Pulmonary artery endothelial cell (primary cell): ENCODE measurements at places on chromosomes 16 and 17. TPM values are rescaled to one million over a fixed set of nuclear protein-coding genes. Genes with fewer than 3 reads are reported as not detected.

The KRT33B gene
- not detected in 2 replicates for total RNA-seq

The ADAMTS18 gene
- 5.5 and 51.9 TPM in 2 replicates for total RNA-seq

The SMIM36 gene
- not detected in 2 replicates for total RNA-seq

The ABCC12 gene
- total RNA-seq: not detected in 2 replicates

The GRIN2C gene
- 0.07 and 0.21 TPM in 2 replicates for total RNA-seq

The TNFAIP1 gene
- 50.4 and 55.7 TPM in 2 replicates for total RNA-seq

The CLEC19A gene
- not detected in 2 replicates for total RNA-seq

The FAAP100 gene
- 17.5 and 21.7 TPM in 2 replicates for total RNA-seq

The CACNG1 gene
- not detected in 2 replicates for total RNA-seq

GRCh38 chr17:78391843-78392242, 13.4 kb downstream of the PGS1 start:
- DNase-seq: no peak

- no peak for DNase-seq
These were observed 26.8 kb upstream of the ARHGAP23 start for GRCh38 chr17:38401459-38401858.

DNA sequence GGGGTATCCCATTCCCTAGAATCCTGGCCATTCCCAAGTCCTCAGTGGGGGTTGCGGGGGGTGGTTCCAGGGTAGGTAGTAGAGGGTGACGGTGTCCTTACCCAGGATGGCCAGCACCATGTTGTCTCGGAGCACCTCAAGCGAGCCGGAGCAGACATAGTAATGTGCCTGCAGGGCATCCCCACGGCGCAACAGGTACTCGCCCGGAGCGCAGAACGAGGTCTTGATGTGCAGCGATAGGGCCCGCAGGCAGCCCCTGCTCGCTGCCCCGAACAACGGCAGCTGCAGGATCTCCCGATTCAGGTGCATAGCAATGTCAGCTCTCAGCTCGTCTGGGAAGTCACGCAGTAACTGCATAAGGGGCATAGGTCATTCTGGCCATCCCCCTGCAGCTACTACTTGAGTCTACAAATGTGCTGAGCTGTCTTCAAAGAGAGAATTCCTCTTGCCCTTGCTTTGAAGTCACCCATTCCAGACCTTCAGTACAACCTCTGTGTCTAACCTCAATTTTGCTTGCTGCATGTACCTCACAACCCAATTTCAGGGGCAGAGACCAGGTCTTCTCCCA, 11.5 kb upstream of the RAB5C start:
- no peak for DNase-seq

- no peak for DNase-seq
These were observed 51.7 kb downstream of the WNT3 start for GRCh38 chr17:46766493-46767491.

DNA sequence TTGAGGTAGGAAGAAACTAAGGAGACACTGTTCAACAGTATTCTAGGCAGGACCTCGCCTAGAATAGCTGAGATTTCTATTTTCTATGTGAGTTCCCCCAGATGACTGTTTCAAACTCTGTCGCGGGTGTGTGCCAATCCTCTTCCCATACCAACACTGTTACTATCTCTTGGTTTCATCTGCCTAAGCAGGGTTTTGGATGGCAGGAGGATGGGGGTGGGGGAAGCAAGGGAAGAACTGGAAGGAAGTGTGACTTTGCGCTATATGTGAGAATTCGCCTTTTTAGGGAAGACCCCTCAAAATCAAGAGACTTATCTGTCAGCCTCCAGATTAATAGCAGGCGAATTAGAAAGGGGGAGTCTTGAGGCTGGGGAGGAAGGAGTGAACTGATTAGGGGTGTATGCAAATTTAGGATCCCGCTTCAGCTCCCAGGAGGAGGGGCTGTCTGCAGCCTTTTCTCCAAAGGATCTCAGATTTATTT, 521 bp upstream of the G6PC3 start:
- DNase-seq: no peak

DNA sequence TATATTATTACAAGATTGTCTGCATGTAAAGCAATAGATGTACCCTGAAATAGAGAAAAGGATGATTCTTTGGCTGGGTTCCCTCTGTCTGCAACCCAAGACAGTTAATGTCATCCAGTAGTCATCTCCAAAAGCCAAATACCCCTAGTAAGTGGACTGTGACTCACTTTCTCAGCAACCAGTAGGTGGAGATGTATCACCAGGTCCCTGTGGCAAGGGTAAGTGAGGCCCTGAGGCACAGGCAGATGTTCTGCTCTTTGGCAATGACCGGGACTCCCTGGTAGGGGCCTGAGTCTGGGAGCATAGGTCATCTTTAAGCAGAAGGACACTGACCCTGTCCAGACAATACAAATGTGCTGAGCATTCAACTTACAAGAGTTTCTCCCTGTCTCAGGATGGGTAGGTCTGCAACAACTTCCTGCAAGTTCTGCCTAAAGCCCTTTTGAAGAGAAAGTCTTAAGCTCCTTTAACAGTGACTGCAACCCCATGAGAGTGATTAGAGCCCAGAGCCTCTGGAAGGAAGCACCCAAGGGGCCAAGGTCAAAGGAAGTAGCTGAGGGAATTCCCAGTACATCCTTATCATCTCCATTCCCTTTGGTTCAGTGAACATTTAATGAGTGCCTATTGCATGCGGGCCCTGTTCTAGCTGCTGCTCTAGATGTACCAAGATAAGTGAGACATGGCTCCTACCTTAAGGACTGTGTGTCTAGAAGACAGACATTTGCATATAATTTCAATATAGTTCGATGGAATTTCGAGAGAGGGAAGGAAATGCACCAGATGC, 31.9 kb downstream of the PMP22 start:
- no peak for DNase-seq

DNA sequence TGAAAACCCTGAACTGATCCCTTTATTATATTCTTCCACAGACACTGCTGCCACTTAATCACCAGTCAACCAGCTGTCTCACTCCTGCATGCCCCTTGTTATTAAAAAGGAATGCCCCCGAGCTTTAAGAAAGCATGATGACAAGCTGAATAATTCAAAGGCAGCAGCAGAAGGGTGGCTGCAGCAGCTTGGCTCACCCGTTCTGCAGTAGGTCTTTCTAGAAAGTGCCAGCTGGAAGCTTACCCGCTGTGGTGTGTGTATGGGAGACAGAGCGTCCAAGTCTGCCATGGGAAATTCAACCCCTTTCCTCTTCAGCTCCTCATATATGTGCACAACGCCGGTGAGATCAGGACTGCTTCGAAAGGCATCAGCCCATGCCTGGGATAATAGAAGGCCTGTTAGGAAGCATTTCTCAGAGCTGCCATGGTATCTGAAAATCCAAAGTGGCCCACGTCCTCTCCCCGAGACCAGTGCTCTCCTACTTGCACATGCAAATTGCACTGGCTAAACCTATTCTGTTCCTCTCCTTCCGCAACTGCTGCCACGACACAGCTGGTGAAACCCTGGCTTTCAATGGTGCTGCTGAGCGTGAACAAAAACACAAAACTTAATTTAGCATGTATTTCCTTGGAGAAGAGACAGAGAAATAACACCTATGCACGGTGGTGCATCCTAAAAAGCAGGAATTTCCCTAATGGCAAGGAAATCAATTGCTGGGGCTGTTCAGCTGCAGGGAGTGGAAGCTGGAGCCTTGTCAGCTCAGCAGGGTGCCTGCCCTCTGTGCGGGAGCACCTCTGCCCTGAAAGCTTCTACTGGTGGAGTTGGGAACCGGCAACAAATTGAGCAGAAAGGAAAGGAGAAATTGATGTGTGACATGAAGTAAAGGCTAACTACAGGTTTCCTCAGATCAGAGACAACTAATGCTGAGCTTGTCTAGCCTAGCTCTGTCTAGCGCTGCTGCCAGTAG, 47.9 kb upstream of the SREBF1 start:
- DNase-seq: no peak

- no peak for DNase-seq
These were observed 116.4 kb upstream of the NLRP1 start for GRCh38 chr17:5700745-5701144.

- DNase-seq: no peak
These were observed 31.2 kb upstream of the DNAJA2 start for GRCh38 chr16:47004652-47005051.

- no peak for DNase-seq
These were observed 13.4 kb upstream of the SULT1A1 start for GRCh38 chr16:28623172-28623711.

DNA sequence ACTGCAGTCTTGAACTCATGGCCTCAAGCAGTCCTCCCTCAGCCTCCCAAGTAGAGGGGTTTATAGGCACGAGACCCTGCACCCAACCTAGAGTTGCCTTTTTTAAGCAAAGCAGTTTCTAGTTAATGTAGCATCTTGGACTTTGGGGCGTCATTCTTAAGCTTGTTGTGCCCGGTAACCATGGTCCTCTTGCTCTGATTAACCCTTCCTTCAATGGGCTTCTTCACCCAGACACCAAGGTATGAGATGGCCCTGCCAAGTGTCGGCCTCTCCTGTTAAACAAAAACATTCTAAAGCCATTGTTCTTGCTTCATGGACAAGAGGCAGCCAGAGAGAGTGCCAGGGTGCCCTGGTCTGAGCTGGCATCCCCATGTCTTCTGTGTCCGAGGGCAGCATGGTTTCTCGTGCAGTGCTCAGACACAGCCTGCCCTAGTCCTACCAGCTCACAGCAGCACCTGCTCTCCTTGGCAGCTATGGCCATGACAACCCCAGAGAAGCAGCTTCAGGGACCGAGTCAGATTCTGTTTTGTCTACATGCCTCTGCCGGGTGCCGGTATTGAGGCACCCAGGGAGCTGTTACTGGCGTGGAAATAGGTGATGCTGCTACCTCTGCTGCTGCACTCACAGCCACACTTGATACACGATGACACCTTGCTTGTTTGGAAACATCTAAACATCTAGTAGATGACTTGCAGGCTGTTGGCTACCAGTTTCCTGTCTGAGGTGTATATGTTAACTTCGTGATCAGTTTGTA, 3.3 kb downstream of the RPL13 start:
- no peak for DNase-seq

GRCh38 chr17:51540151-51540550, 279.8 kb downstream of the UTP18 start:
- DNase-seq: no peak

DNA sequence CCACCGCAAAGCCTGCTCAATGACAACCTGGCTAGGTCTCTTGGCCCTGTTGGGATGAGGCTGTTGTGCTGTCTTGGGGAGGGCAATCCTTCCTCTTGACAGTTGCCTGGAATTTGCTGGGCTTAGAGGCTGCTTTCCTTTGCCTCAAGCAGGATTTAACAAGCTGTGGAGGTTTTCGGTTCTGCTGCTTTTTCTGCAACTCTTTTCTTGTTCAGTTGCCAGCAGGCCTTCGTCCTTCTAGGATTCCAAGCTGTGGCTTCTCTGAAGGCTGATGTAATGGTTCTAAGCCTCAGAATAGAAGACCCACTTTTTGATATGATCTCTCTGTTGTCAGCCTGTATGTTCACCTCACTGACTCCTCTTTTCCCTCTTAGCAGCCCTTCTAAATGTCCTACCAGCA, 149.5 kb upstream of the HS3ST4 start:
- no peak for DNase-seq

- no peak for DNase-seq
These were observed 29.5 kb upstream of the MYO15B start for GRCh38 chr17:75557852-75558665.

DNA sequence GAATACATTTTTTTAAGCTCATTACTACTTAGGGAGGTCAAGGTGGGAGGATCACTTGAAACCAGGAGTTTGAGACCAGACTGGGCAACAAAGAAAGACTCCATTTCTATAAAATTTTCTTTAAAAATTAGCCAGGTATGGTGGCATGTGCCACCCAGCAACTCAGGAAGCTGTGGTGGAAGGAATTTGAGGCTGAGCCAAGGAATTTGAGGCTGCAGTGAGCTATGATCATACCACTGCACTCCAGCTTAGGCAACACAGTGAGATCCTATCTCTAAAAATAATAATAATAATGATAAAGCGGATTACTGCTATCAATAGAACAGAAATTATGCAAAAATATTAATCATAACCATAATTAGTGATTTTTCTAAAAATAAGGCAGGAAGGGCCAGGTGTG, 170.3 kb downstream of the COPRS start:
- no peak for DNase-seq

GRCh38 chr16:28161626-28162025, 50.1 kb downstream of the XPO6 start:
- DNase-seq: no peak

- DNase-seq: no peak
These were observed 13.3 kb upstream of the C1QL1 start for GRCh38 chr17:44981221-44981968.

DNA sequence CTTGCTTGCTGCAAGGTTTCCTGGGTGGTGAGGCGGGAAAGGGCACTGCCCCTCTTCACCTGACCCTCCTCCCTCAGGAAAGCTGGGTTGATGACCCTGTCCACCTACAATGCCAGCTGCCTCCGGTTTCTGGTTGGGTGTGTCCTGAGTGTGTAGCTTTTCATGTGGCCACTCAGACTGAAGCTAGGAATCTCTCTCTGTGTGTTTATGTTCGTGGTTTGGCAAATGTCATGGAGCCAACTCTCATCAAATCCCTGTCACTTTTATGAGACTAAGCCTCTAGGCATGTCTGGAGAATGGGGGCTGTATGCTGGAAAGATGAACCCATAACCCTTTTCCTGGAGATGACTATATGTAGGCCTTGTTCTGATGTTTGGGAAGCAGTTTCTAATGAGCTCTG, 17.1 kb downstream of the PLEKHG4 start:
- DNase-seq: no peak

- no peak for DNase-seq
These were observed at the start of gene AOC3 for GRCh38 chr17:42850954-42851353. Gene AOC3 (plus strand): TSS chr17:42851199. CDS start chr17:42851344, 145 bp downstream.

DNA sequence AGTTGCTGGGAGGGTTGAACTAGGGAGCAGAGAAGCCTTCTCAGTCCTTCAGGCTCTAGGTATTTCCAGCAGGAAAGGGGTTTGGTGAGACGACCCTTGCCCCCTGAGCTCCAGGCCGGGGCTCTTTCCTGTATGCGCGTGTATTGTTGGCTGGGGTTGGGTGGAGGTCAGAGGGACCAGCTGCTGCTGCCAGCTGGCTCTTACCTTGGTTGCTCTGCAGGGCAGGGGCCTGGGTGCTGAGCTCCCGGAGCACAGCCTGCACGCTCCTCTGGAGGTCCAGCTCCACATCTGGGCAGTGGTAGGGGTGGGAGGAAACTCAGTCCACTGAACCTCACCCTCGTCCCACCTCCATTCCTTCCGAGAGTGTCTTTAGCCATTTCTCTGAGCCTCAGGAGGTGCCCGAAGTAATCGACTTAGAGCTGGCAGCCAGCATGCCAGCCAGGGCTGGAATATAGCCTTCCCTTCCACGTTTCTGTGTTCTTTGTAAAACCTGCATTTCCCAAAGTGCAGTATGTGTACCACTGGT, 28.0 kb downstream of the PIK3R6 start:
- DNase-seq: no peak

DNA sequence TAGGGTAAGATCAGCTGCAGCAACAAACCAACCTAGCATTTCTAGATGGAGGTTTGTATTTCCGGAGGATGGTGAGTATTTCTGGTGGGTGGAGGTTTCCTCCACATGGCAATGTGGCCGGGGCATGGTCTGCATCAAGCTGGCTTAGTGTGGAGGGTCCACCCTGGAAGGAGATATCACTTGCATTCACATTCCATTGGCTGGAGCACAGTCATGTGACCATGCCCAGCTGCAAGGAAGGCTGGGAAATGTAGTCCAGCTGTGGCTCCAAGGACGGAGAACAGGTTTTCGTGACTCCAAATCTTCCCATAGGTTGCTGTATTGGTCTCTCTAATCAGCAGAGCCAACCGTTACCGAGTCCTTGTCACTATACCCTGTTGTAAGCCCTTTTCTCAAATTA, 68.7 kb downstream of the RAI1 start:
- DNase-seq: no peak
